ENCODE measurements at places on chromosomes 16 and 17.

- no peak for DNase-seq
Observed at GRCh38 chr16:24164416-24164815, 91.7 kb upstream of the CACNG3 start.

DNA sequence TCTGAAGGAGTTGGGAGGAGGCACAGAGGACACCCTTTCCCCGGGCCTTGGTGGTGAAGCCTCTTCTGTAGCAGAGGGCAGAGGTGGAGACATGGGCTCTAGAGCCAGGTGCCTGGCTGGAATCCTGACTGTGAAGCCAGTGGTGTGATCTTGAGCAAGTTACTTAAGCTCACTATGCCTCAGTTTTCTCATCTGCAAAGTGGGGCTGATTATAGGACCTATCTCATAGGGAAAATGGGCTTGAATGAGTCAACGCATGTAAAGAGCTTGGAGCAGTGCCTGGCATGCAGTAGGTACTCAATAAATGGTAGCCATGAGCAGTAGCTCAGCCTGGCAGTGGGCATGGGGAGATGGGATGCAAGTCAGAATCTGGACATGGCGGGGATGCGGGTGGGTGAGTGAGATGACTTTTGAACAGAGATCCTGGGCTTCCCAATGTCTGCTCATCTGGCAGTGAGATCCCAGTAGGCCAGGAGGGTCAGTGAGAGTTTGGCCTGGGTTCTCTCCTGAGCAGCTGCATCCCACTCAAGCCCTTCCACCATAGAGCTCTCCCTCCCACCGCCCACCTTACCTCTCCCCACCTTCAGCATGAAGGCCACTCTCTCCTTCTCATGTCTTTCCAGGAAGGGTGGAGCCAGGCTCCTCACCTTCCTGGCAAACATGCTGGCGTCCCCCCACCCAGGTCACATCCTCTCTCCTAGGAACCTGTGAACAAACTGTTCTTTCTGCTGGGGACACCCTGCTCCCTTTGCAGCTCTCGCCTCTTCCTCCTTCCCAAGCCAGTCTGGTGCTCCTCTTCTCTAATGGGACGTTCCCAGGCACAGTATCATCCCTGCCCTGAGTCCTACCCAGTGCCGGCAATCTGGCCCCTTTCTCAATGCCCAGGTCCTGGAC, 13.1 kb upstream of the SP2 start:
- no peak for DNase-seq

DNA sequence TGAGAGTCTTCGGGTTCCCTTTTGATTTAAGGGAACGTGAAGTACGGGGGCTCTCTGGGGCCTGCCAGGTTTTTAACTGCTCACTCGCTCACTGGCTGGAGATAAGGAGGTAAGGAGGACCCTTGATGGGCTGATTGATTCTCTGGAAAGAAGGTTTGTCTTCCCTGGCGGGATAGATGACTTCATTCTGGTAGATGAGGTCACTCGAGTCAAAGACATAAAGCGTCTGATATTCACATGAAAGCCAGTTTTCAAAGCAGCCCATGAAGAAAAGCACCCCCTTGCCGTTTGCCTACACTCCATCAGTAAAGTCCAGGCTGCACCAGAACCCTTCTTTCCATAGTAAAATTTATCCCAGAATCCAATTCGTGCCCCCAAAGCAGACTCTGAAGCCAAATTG, 233.7 kb upstream of the IRX5 start:
- no peak for DNase-seq

GRCh38 chr16:30335598-30336474, 19.3 kb downstream of the CD2BP2 start:
- DNase-seq, result peak; percentile 32

DNA sequence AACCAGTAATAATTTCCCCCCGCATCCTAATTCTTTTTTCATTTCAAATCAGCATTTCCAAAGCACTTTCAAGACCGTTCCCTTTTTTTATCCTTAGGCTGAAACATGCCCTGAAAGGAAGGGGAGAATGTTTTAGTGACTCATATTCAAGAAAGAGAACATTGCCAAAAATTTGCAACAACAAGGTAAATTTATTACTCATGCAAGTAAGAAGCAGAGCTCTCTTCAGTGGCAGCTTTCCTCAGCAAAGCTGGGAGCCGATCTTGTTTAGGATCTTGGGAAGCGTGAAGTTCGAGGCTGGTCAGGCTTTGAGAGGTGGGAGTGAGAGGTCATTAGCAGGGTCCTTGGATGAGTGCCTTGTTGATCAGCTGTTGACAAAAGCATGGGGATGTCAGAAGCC, 129.5 kb downstream of the PRKCA start:
- DNase-seq, result peak; percentile 85

DNA sequence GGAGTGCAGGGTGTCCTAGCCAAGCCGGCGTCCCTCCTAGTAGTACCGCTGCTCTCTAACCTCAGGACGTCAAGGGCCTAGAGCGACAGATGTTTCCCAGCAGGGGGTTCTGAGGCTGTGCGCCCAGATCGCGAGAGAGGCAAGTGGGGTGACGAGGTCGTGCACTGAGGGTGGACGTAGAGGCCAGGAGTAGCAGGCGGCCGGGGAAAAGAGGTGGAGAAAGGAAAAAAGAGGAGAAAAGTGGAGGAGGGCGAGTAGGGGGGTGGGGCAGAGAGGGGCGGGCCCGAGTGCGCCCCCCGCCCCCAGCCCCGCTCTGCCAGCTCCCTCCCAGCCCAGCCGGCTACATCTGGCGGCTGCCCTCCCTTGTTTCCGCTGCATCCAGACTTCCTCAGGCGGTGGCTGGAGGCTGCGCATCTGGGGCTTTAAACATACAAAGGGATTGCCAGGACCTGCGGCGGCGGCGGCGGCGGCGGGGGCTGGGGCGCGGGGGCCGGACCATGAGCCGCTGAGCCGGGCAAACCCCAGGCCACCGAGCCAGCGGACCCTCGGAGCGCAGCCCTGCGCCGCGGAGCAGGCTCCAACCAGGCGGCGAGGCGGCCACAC, at the start of gene MMP2:
MMP2 (plus strand) TSS at position 372 of the 603 bp plus-strand sequence. CDS start 282 bp downstream, outside the sequence.
- peak; percentile 89 for DNase-seq

Data from AG10803 (cell line).